ENCODE measurements at places on chromosomes 5 and 9.

- DNase-seq = no peak
These were observed 968 bp downstream of the TAF11L11 start for GRCh38 chr5:17604951-17605350.

DNA sequence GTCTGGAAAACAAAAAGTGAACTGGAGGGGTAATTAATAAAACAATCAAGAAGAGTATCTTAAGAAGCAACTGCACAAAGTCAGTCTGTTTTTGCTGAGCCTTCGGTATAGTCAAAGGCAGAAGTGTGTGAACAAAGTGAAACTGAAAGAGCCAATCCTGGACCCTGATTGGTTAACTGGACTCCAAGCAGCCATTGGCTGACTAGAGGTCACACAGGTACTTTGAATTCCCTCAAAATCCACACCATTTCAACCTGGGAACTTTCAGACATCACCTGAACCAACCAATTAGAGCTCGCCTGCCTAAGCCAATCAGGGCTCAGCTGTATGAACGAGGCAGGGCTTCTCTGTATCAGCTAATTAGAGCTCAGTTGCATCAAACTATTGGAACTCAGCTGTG lies 286.7 kb downstream of the TLE4 start:
- DNase-seq = no peak

DNA sequence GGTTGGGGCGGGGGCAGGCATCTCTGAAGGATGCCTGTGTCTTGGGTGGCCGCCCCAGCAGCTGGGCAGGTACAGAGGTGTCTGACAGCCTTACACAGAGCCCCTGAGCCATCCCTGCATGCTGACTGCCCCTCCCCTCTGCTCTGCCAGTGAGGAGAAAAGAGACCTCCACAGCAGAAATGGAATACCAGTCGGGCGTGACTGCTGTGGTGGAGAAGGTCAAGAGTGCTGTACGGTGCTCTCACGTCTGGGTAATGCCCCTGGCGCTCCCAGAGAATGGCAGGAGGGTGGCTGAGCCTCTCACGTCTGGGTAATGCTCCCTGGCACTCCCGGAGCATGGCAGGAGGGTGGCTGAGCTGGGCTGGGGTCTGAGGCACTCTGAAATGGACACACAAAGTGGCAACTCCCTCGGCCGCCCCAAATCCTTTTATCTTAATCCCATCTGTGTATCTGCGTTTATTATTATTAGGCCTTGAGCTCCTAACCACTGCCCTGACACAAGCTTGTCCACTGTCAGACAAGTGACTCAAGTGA lies 2.5 kb upstream of the RABL6 start:
- DNase-seq = no peak

DNA sequence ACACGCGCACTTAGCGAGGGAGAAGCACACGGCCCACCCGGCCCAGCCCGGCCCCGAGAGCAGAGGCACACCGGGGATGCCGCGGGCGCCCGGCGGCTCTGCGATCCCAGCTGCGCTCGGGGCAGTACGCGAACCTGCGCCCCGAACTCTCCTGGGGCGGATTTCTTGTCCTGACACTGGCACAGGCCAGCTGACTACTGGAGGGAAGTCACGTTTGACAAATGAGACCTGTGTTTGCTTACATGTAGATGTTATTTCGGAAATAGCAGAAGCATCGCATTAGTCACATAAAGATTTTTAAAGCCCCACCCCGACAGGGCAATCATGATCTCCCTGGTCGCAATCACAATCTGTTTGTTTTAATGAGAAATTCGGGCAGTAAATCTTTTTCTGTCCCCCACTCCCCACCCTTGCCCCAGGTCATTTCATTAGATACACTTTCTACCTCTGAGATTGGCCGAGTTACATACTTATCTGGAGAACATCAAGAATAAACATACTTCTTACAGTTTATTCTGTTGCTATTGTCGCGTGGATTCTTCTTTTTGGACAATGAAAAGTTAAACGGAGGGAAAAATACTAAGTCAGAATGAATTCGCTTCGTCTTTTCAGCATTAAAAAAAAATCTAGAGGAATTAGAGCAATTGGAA lies 518.9 kb downstream of the CTNND2 start:
- DNase-seq = no peak
